ENCODE measurements at places on chromosomes 11 and 22.

GRCh38 chr22:25147642-25147928, 52.1 kb upstream of the CRYBB3 start:
- DNase-seq = no peak

- DNase-seq = peak; percentile 12
Measured at GRCh38 chr11:133064152-133064877, 468.0 kb downstream of the OPCML start.

DNA sequence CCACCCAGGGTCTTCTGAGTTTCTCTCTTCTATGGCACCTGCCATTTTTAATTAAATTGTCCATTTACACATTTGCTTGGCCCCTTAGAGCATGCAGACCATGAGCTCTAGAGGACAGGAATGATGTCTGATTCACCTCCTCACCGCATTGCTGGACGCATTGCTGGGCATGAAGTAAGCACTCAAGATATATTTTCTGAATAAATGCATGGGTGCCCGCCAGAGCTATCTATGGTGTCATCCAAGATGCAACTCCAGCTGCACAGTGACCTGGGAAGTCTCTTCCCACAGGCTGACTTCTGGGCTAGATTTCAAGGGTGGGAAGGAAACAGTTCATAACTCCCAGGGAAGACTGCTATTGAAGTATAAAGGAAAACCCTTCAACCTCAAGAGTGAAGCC, 66.6 kb upstream of the ASPHD2 start:
- no peak for DNase-seq

- DNase-seq = no peak
Measured at GRCh38 chr11:134587345-134587744, 175.3 kb upstream of the B3GAT1 start.

GRCh38 chr11:120039039-120039438, 98.9 kb downstream of the TRIM29 start:
- DNase-seq = no peak

DNA sequence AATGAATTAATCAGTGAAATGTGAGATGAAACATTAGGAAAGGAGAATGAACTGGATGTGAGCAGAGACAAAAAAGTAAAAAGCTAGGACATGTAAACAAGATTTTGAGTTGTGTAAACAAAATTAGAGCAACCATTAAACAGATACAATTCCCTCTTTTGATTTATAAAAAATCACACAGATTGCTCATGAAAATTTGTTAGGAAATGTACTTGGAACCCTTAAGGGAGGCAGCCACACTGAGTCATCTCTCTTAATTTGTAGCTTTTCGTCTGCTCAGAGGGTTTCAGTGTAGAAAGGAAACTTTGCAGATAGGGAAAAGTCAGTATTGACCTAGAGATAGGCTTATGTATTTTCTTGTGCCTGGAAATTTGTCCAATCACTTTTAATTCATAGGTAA, 49.6 kb upstream of the ME3 start:
- no peak for DNase-seq

DNA sequence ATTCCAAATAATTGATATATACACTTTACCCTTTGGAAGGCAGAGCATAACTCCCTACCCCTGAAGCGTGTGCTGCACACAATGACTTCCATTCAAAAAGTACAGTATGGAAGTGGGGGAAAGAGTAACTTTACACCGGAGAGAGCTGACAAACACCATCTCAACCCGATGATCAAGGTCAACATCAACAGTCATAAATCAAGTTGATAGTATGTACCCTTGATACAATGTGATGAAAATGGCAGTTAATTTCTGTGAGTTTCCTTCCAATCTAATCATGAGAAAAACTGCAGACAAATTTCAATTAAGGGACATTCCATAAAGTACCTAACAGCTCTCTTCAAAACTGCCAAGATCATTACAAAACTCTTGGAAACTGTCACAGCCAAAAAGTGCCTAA, 6.0 kb upstream of the DEUP1 start:
- no peak for DNase-seq

- no peak for DNase-seq
Measured at GRCh38 chr11:19099093-19099492, 17.9 kb upstream of the ZDHHC13 start.

DNA sequence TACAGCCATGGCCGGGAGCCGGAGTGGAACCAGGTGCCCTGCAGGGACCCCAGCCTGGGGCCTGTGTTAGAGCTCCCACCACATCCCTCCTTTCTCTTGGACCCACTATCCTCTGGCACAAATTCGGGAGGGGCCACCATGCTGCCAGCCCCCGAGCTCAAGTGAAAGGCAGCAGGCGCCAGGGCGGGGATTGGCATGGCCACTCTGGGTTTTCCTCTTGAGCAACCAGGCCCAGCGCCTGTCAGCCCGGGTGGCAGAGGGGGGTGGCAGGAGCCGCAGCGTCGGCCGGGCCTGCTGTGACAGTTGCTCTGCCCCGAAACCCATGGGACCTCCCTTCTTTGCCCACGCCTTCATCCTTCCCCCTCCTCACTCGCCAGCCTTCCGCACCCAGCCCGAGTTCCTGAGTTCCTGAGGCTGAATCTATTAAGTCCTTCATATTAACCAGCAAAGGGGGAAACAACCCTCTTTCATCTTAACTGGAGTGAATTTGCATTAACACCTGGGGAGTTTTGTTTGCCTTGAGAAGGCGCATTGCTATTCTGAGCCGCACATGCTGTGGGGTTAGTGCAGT, 16.8 kb upstream of the CABP7 start:
- DNase-seq = peak; percentile 21

DNA sequence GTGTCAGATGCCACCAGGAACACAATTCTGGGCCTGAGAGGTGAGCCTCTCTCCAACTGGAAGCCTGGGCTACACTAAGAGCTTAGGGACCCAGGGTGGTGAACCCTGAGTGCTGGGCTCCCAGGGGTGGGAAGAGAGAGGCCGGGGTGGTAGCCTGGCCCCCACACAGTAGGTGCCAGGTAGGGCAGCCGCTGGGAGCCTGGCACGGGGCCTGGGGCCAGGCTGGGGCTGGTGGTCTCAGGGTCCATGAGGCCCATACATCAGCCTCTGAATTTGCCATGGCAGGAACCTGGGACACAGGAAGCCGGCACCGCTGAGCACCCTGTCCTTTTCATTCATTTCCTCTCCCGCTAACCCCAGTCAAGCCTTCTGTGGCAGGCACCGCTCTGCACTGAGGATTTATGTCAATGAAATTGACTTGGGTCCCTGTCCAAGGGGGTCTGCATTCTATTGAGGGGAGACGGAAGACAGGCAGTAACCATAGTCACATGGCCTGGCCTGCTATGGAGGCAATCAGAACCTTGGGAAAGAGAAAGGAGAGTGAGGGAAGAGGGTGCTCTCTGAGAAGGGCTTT, 8.6 kb downstream of the MYEOV start:
- no peak for DNase-seq

DNA sequence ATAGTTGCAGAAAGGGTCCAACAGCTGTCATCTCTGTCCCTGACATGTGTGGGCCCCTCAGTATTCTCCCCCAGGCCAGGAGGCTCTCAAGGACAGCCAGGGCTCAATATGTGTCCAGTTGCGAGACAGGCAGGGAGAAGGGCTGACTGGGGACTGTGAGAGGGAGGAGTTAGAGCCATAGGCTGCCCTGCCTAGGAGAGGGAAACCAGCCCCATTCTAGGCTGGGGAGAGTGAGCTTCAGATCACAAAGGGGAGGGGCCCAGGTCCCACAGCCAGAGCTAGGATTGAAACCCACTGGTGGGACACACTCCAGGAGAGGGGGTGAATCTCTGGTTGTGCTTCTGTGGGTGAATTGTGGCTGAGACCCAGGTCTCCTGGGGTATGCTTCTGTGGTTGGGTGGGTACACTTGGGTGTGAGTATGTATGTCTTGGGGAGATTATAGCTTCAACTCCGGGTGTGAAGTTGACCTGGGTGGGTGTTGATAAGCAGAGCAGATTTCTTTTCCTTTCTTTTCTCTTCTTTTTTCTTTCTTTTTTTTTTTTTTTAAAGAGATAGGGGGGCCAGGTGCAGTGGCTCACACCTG, 2.1 kb upstream of the CARNS1 start:
- DNase-seq = no peak

GRCh38 chr11:130510407-130511006, 62.1 kb downstream of the ADAMTS15 start:
- no peak for DNase-seq

GRCh38 chr11:46889689-46890475, 28.5 kb downstream of the LRP4 start:
- peak; percentile 87 for DNase-seq

GRCh38 chr11:93132836-93133235, 65.0 kb downstream of the SLC36A4 start:
- no peak for DNase-seq

DNA sequence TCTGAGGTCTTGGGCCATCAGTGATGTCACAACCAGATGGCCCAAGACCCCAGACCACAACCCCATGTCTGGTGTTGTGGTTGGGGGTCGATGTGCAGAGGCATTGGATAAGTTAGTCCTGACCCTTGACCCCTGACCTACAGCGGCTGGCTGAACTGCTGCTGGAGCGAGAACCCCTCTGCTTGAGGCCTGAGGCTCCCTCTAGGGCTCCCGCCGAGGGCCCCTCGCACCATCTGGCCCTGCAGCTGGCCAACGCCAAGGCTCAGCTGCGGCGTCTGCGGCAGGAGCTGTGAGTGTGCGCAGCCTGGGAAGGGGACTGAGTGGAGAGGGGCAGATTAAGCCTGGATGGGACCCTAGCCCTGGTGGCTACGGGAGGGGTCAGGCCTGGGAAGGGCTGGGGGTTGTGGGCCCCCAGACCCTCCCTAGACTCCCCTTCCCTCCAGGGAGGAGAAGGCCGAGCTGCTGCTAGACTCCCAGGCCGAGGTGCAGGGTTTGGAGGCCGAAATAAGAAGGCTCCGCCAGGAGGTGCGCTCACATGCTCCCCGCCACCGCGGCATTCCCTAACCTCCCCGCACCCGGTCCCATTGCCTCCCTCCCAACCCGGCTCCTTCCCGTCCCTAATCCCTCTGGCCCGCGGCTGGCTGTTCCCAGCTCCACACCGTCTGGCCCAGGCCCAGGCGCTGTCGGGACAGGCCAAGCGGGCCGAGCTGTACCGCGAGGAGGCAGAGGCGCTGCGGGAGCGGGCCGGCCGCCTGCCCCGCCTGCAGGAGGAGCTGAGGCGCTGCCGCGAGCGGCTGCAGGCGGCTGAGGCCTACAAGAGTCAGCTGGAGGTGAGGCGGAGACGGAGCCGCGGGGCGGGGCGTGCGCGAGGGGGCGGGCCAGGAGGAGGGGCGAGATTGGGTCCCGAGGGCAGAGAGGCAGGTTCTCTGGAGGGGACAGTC, 2.1 kb downstream of the CCDC88B start:
- peak; percentile 93 for DNase-seq

DNA sequence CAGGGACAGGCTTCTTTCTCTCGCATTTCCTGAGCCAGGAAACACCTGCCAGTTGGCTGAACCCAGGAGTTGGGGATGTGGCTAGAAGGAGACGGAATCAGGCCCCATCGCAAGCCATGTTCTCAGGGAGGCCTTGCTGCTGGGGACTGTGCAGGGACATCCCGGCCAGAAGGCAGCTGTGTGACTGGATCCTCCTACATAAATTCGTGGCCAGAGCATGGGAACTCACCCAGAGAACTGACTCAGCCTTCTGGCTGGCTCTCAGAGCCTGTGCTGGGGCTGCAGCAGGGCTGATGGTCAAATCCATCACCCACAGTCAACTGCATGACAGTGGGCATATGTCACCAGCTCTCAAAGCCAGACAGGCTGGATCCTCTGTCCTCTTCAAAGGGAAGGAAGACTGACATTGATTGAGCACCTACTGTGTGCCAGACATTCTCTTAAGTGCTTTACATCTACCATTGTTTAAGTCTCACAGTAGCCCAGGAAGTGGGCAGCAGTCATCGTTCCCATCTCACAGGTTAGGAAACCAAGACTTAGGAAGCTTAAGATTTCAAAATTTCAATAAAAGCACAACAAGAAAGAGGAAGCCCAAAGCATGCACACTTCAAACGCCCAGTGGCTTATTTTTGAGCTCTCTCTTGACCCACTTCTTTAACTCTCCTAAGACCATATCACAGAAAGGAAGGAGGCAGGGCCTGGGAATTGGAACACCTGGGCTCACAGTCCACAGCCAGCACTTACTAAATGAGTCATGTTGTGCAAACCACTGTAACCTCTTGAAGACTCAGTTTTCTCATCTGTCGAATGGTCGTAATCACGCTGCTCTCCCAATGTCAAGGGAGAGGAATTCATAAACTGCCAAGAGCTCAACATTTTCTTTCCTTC, 30.9 kb upstream of the CACNG2 start:
- DNase-seq = peak; percentile 92

DNA sequence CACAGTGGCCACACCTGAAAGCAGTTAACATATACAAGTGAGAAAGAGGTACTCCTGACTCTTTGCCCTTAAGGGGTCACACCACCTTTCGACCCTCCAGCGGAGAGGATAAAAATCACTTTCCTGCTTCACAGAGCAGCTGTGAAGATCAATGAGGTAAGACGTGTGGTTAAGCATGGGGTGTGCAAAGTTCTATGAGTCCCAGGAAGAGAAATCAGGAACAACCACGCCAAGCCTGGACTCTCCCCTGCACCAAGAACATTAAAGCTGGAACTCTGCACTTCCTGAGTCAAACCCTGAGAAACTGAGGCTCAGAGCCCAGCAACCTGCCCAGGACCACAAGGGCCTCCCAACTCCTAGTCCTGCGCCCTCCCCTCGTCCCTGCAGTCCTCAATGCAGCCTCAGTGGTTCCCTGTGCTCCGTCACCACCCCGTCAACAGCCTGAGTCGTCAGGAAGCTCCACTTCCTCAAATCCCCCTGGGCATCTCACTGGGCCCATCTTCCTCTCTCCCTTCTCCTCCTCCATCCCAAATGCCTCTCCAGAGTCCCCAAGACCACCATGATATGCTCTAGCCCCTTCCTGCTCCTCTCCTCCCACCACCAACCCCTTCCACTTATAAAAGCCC, 17.7 kb downstream of the TNKS1BP1 start:
- DNase-seq = peak; percentile 58

- peak; percentile 26 for DNase-seq
Measured at GRCh38 chr11:77819921-77820564, 479 bp downstream of the RSF1 start.

DNA sequence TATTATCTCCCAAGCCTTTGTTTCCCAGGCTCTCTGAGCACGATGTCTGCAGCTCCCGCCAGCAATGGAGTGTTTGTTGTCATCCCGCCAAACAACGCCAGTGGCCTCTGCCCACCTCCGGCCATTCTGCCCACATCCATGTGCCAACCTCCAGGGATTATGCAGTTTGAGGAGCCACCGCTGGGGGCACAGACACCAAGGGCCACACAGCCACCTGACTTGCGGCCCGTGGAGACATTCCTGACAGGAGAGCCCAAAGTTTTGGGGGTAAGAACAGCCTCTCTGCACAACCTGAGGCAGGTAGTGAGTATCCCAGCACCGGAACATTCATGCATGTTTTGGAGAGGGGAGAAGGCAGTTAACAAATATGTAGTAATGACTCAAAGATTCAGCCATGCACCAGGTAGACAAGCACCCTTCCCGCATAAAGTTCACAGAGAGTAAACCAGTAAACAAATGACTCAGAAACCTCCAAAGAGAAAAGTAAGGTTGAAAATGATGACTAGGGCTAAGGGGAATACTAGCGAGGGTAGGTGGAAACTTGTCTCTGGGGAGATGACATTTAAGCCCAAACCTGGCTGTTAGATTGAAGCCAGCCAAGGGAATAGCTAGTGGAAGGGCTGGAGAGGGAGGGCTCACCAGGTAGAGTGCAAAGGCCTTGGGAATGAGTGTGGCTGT, 7.2 kb downstream of the MS4A15 start:
- DNase-seq = no peak
